Lower lobe of right lung (tissue), 2 donors: ENCODE measurements at places on chromosomes 5 and 9.
A peak's percentile ranks its signal among the peaks of the same experiment; 100 is the strongest.

DNA sequence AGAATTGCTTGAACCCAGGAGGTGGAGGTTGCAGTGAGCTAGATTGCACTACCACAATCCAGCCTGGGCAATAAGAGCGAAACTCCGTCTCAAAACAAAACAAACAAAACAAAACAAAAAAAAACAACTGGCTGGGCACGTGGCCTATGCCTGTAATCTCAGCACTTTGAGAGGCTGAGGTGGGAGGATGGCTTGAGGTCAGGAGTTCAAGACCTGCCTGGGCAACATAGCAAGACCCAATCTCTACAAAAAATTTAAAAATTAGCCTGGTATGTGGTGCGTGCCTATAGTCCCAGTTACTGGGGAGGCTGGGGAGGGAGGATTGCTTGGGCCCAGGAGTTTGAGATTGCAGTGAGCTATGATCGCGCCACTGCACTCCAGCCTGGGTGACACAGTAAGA is 23.3 kb upstream of the WDR5 start:
- H3K4me1 ChIP-seq = no peaks in the 10 kb centered on the region
- H3K36me3 ChIP-seq = no peaks in the 10 kb centered on the region
- H3K27me3 ChIP-seq = no peaks in the 10 kb centered on the region
- no peak overlapping the region for H3K4me3 ChIP-seq
- DNase-seq = no peak

GRCh38 chr9:34430843-34431437 is 27.4 kb downstream of the FAM219A start:
- H3K4me3 ChIP-seq = no peak overlapping the region
- no peaks in the 10 kb centered on the region for H3K27me3 ChIP-seq
- H3K36me3 ChIP-seq = no peaks in the 10 kb centered on the region
- no peak overlapping the region for H3K27ac ChIP-seq
- peaks cover 21% of the 10 kb centered on the region for H3K4me1 ChIP-seq

DNA sequence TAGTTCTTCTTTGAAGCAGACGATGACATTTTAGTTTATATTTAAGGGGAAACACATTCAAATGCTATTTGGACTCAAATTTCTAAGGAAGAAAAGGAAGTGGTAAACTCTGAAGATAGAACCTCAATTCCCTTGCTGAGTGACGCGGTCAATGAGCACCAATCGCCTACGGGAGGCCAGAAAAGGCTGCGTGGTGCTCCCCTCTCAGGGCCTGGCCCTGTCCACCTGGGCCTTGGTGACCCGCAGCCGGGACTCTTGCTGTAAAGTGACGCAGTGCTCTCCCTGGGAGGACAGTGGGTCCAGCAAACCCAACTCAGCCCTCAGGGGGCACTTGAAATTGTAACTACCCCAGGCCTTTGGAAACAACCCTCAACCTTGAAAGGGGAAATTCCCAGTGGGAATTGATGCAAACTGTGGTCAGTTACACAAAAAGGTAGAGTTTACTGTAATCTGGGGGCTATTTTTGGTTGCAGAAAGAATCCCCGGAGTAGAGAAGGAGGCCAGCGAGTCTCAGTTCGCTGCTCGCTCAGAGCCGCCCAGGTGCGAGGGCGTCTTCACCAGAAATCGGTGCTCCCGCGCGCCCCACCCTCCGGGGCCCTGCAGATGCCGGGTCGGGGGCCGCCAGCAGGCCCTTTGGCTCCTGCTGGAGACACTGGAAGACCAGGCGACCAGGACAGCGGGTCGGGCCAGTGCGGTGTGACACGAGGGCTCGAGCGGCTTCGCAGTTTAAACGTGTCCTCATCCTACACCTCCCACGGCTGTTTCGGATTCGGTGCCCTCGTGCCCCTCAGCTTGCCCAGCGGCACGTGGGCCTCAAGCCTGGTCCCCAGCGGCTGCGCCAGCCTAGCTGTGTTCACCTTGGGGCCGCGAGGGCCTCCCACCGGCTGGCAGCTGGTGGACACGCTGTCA is 1.4 kb upstream of the ANKRD33B start:
- H3K27me3 ChIP-seq = peaks cover 39% of the 10 kb centered on the region
- DNase-seq = no peak
- no peaks in the 10 kb centered on the region for H3K36me3 ChIP-seq
- peak overlapping the region; percentile 67 for H3K4me3 ChIP-seq
- peak overlapping the region; percentile 74 for H3K27ac ChIP-seq
- peaks cover 35% of the 10 kb centered on the region for H3K4me1 ChIP-seq

- no peaks in the 10 kb centered on the region for H3K36me3 ChIP-seq
- no peak overlapping the region for H3K27ac ChIP-seq
- H3K27me3 ChIP-seq = no peaks in the 10 kb centered on the region
- no peak for DNase-seq
Measured at GRCh38 chr5:165714598-165714997, 2209.2 kb downstream of the MAT2B start.

- no peaks in the 10 kb centered on the region for H3K36me3 ChIP-seq
- peaks cover 11% of the 10 kb centered on the region for H3K4me1 ChIP-seq
- H3K4me3 ChIP-seq = no peak overlapping the region
- H3K27me3 ChIP-seq = no peaks in the 10 kb centered on the region
- no peak for DNase-seq
- no peak overlapping the region for H3K27ac ChIP-seq
Measured at GRCh38 chr9:19473605-19474004, 64.8 kb downstream of the ACER2 start.
